ENCODE measurements at places on chromosomes 1 and 21. TPM values are rescaled to one million over a fixed set of nuclear protein-coding genes. Genes with fewer than 3 reads are reported as not detected.

- no peak for DNase-seq
Observed at GRCh38 chr1:27428316-27429028, 36.0 kb downstream of the GPR3 start.

Gene FAM78B
- total RNA-seq: not detected

Gene A3GALT2
- not detected for total RNA-seq

- DNase-seq: no peak
Observed at GRCh38 chr1:219988387-219988786, 57.9 kb downstream of the EPRS1 start.

Gene NBPF20
- total RNA-seq: 3.3 TPM

Gene NUDT4B
- total RNA-seq: 10.7 TPM

Gene SLC9C2
- not detected for total RNA-seq

- DNase-seq: no peak
Observed at GRCh38 chr1:164771041-164771618, 212.1 kb downstream of the PBX1 start.

Gene PAPPA2
- 0.05 TPM for total RNA-seq

DNA sequence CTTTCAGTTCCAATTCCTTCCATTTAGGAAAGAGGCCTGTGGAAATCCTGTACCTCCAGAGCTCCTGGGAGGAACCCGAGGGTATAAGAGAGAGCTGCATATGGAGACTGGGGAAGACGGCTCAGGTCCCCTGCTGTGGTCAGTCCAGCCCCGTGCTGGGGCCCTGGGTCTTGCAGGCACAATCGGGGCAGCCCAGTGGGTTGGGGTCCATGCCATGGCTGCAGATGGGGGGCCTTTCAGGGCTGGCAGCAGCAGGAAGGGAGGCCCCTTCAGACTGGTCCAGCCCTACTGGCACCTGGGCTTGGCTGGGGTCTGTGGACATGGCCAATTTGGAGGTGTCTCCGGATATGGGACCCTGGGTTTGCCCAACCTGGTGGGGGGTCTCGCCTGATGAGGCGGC lies 18.2 kb downstream of the HTR6 start:
- no peak for DNase-seq

DNA sequence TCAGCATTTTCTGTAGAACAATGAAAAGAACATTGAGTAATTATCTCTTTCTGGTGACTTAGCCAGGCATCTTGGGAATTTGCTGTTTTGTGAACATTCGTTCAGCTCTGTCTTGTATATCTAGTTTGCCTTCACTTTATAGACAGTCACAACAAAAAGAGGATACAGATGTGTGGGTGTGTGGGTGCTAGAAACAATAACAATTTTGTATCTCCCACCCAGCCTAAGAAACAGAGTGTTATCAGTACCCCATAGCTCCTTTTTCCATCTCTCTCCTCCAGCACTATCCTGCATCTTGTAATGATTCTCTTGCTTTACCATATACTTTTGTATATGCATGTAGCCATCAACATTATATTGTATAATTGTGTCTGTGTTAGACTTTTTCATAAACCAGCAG lies 33.0 kb downstream of the AK4 start:
- DNase-seq: no peak

DNA sequence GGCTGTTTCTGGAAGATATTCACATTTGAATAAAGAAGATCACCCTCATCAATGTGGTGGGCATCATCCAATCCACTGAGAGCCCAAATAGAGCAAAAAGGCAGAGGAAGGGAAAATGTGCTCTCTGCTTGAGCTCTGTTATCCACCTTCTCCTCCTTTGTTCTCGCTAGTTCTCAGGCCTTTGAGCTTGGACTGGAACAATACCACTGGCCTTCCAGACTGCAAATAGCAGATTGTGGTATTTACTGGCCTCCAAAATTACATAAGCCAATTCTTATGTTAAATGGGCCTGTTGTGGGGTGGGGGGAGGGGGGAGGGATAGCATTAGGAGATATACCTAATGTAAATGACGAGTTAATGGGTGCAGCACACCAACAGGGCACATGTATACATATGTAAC lies 219.3 kb downstream of the C1orf94 start:
- no peak for DNase-seq

Gene PPM1J
- 1.3 TPM for total RNA-seq

Gene MAP3K21
- total RNA-seq: 3.6 TPM

GRCh38 chr1:62285984-62286785 lies 33.0 kb downstream of the KANK4 start:
- DNase-seq: no peak

- DNase-seq: peak; percentile 89
Observed at GRCh38 chr1:109827466-109827865, 63.7 kb upstream of the EPS8L3 start.

Gene EPHA2
- total RNA-seq: 212 TPM

- DNase-seq: no peak
Observed at GRCh38 chr21:44934797-44935532, 4.9 kb upstream of the SLX9 start.

Gene ANGPTL3
- total RNA-seq: not detected

DNA sequence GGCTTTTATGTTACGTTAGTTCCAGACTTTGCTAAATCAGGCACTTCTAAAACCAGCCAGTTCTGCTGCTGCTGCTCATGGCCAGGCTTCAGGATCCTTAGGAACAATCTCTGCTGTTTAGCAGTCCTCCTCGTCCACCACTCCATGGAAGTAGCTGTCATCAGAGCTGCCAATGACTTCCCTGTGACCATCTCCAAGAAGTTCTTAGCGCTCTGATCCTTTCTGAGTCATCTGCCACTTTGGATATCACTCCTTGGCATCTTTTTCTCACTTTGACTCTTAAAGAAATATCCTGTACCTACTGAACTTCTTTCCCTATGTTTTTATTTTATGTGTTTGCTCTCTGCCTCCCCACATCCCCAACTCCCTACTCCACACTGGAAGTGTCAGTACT lies 14.7 kb upstream of the IRF2BP2 start:
- DNase-seq: peak; percentile 67

Gene GREM2
- total RNA-seq: not detected

GRCh38 chr1:23548704-23549143 lies 10.6 kb downstream of the ID3 start:
- no peak for DNase-seq

- no peak for DNase-seq
Observed at GRCh38 chr1:8864713-8865344, 13.7 kb downstream of the ENO1 start.

DNA sequence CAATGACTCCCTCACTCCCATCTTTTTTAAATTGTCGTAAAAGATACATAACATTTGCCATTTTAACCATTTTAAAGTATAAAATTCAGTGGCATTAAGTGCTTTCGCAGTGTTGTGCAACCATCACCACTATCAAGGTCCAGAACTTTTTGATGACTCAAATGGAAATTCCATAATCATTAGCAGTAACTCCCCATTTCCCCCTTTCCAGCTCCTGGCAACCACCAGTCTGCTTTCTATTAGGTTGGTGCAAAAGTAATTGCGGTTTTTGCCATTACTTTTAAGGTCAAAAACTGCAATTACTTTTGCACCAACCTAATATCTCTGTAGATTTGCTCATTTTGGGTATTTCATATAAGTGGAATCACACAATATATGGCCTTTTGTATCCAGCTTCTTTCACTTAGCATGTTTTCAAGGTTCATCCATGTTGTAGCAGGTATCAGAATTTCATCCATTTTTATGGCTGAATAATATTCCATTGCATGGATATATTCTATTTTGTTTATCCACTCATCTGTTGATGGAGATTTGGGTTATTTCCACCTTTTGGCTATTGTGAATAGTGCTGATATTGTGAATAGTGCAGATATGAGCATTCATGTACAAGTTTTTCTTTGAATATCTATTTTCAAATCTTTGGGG lies 159.7 kb downstream of the HIVEP3 start:
- DNase-seq: peak; percentile 84

Gene USH2A
- total RNA-seq: not detected

DNA sequence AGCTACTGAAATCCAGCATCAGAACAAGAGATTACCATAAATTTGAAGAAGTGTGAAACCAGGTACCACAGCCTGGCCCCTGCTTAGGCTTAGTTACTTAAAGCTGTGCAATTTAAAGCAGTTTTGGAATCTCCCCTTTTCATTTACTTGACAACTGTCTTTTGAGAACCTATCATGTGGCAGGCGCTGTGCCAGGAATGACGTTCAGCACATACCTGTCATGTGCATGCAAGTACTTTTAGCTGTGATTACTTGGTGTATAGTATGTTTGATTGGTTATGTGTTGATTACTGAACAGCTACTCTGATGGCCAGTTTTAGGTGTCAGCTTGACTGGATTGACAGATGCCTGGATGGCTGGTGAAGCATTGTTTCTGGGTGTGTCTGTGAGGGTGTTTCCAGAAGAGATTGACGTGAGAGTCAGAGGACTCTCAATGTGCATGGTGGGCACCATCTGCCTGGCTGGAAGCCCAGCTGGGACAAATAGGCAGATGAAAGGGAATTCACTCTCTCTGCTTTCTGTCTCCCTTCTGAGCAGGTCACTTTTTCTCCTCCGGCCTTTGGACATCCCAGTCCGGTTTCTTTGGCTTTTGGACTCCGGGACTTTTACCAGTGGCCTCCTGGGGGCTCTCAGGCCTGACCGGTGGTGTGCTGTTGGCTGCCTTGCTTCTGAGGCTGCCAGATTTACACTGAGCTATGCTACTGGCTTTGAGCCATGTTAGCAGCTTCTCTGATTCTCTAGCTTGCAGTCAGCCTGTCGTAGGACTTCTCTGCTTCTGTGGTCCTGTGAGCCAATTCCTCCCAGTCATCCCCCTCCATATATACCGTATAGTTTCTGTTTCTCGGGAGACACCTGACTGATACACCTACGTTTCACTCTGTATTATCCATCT lies 178.0 kb downstream of the RYR2 start:
- DNase-seq: no peak

DNA sequence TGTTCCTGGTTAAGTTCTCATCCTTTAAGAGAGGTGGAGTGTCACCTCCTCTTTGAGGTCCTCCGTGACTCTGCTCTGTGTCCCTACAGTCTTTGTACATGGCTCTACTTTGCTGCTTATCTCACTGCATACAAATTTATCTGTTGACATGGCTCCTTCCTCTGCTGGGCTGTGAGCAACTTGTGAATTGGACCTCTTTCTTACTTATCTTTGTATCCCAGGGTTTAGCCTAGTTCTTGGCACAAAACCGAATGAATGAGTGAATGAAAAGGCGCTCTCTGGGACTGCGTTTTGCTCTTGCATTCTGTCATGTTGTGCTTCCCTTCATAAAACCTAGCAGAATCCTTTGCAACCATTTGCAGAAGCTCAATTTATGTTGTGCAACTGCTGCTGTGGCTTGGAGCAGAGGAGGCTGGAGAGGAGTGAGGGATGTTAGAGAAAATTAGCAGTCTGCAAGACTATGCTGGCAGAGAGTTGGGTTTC lies 12.4 kb downstream of the SLC26A9 start:
- DNase-seq: no peak

Gene MXRA8
- 0.25 TPM for total RNA-seq

GRCh38 chr1:76546354-76546933 lies 320.8 kb upstream of the ST6GALNAC5 start:
- no peak for DNase-seq

Gene SELE
- total RNA-seq: not detected

Gene LPAR3
- total RNA-seq: 3.6 TPM

Gene CGN
- 0.52 TPM for total RNA-seq

- no peak for DNase-seq
Observed at GRCh38 chr1:39044762-39045161, 18.6 kb downstream of the NDUFS5 start.

Gene KCNQ4
- 0.05 TPM for total RNA-seq

DNA sequence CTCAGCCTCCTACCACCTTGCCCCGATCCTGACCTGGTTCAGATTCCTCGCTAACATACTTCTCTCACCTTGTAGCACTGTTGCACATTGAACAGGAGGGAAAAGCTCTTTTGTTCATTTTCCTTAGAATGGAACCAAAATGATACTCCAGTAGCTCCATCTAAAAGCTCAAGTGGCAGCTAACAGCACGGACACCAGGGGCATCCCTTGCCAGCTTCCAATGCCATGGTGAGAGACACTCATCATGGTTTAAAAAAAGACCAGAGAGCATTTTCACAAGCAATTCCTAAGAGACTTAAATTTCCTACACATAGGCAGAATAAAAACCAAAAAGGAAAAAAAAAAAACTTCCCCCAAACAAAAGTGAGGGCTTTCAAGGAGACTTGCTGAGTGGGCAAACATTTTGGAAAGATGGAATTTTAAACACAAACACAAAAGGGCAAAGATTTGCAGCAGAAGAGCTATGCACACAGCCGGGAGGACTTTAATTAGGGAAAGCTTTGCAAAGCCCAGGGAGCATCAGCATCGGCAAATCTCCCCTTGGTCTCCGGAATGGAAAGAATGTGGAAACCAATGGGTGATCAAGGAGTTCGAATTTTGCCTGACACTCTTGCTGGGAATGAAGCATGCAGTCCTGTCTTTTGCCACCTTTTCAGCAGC lies 84.3 kb downstream of the CAPZB start:
- DNase-seq: no peak

- no peak for DNase-seq
Observed at GRCh38 chr1:214485151-214485550, 66.3 kb downstream of the PTPN14 start.

DNA sequence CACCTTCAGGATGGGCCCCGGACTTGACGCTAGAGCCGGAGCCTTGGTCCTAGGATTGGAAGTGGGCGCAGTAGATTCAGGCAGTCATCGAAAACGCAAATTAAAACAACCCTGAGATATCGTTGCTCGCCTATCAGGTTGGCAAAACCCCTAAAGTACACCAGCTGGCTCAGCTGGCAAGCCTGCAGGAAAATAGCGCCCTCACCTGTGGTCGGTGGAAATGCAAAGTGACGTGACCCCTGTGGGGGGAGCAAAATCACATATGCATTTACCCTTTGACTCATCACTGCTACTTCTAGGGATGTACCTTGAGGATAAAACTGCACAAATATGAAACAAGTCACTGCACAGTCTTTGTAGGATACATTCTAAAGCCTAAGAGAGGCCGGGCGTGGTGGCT lies 170.3 kb upstream of the TMEM51 start:
- no peak for DNase-seq

- DNase-seq: peak; percentile 24
Observed at GRCh38 chr1:115280064-115280463, 58.0 kb downstream of the NGF start.

- DNase-seq: no peak
Observed at GRCh38 chr1:10515301-10515975, 40.7 kb downstream of the PEX14 start.

DNA sequence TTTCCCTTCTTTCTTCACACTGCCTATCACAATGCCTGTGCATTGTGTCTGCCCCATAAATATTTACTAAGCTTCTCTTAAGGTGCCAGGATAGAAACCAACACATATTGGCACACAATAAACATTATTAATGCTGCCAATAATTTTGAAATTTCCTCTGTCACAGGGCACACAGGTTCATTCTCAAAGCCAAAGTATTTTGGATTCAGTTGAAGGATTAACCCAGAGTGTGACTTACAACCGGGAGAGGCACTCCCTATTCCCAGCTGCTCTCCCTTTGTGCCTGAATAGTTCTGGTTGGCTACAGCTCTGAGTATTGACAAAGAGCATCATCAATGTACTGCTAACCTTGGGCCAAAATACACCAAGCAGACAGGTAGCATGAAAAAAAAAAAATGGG lies 46.6 kb upstream of the ATP1A1 start:
- DNase-seq: no peak
